SJCRH30 (cell line): ENCODE measurements at places on chromosomes 7 and 10. TPM values are rescaled to one million over a fixed set of nuclear protein-coding genes. Genes with fewer than 3 reads are reported as not detected.

GRCh38 chr10:47164800-47165128, 135.2 kb upstream of the GDF10 start:
- no peaks in the 10 kb centered on the region for H3K36me3 ChIP-seq
- DNase-seq = no peak
- no peaks in the 10 kb centered on the region for H3K4me1 ChIP-seq

Gene SDHAF3
- 41.3 and 46.2 TPM in 2 replicates for total RNA-seq

Gene EBF3
- 13.1 and 13.2 TPM in 2 replicates for total RNA-seq

GRCh38 chr10:122882766-122883165, 3.4 kb upstream of the FAM24B start:
- H3K4me3 ChIP-seq = no peak overlapping the region
- no peaks in the 10 kb centered on the region for H3K27me3 ChIP-seq
- no peak for DNase-seq
- no peaks in the 10 kb centered on the region for H3K36me3 ChIP-seq
- peaks cover 3% of the 10 kb centered on the region; the same call in 1 of the 2 replicates for H3K4me1 ChIP-seq

Gene PNLIPRP2
- not detected in 2 replicates for total RNA-seq

DNA sequence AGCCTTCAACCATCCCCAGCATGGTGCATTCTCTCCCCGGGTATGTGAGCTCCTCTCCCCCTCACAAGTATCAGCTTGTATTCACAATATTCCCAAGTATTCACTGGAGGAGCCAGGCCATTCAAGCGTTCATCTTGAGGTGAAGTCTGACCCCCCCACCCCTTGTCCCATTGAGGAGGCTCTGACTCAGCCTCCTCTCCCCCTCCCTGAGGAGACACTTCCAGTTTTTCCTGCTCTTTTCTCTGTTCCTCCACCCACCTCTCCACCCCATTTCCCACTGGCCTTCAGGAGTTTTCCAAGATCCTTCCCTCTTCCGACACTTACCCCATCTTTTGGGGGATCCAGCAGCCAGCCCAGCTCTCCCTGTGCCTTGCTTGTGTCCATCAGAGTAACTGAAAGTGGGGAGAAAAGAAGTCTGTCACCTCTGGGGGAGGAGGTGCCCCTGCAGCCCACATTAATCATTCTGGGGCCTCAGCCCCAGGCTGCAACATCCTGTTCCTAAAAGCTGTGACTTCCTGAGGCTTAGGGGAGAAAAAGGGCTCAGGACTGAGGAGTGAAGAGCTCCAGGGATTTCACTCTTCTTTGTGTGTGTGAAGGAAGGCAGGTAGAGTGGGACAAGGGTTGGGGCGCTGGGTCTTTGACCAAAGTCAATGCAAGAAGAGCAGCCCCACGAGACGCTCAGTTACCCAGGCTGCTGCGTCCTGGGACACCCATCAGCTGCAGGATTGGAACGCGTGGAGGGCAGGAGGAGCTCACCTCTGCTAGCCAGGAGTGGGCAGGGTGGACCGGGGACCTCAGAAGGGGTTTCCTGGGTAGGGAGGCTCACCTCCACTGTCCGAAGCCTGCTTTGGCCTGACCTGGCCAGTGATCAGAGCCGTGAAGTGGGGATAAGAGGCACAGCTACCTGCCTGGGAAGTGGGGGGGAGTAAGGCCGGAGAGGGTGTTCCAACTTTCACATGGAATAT, 1.1 kb downstream of the EPHA1 start:
- H3K4me1 ChIP-seq = peaks cover 4% of the 10 kb centered on the region
- no peak overlapping the region for H3K4me3 ChIP-seq
- DNase-seq = peak; percentile 25
- H3K36me3 ChIP-seq = no peaks in the 10 kb centered on the region
- H3K27ac ChIP-seq = no peak overlapping the region
- H3K27me3 ChIP-seq = peaks cover 3% of the 10 kb centered on the region

Gene SAP25
- total RNA-seq = 0.30 and 1.2 TPM in 2 replicates

DNA sequence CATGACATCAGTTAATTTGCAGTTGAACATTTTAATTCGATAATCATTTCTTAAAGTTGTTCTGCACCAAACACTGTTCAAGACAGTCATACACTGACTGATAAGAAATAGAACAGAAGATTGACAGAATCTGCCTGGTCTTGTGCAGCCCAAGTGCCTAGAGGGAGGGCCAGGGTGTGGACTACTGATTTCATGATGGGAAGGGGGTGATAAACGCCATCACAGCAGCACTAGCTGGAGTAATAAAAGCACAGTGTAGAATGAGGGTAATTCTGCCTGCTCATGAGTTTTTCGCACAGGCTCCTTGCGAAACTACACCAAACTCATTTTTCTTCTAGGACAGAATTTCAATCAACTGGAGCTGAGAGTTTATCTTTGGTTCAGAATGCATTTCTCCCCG, 270.1 kb downstream of the ARL4A start:
- H3K36me3 ChIP-seq = no peaks in the 10 kb centered on the region
- H3K27ac ChIP-seq = no peak overlapping the region
- no peaks in the 10 kb centered on the region for H3K27me3 ChIP-seq
- H3K4me3 ChIP-seq = no peak overlapping the region

Gene IL6
- 0.41 TPM in 1 of 2 replicates, not detected in the other for total RNA-seq

Gene PPP1R3C
- total RNA-seq = 5.7 and 5.9 TPM in 2 replicates

Gene OR6V1
- not detected in 2 replicates for total RNA-seq

DNA sequence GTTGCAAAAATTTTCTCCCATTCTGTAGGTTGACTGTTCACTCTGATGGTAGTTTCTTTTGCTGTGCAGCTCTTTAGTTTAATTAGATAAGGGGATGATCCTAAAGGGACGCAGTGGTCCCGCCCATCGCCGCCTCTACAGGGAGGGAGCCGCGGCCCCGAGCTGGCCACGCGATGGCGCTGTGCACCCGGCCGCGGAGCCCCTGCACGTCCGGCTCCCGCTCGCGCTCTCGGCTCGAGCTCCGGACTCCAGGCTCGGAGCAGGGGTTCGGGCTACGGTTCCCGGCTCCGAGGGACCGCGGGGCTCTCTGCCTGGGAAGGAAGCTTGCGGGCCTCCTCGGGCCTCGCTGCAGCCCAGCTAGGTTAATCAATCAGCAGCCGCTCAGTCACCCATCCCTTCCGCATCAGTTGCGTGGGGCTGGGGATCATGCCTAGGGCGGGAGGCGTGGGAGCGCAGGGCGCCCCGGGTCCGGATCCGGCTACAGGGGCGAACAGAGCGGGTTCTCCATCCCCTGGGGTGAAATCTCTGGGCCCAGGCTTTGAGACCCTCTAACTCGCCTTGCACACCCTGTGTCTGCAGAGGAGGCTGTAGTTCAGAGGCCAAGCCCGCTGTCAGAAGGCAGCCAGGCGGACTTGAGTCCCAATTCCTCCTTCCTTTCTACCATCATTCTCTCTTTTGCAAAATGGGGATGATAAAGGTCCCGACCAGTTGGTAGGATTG, 97.9 kb downstream of the WDR11 start:
- H3K27ac ChIP-seq = no peak overlapping the region
- H3K4me1 ChIP-seq = peaks cover 5% of the 10 kb centered on the region; the same call in 1 of the 2 replicates
- H3K27me3 ChIP-seq = no peaks in the 10 kb centered on the region
- DNase-seq = no peak
- no peaks in the 10 kb centered on the region for H3K36me3 ChIP-seq
- H3K4me3 ChIP-seq = no peak overlapping the region

Gene CPSF4
- 58.9 and 76.8 TPM in 2 replicates for total RNA-seq

Gene GIMAP8
- total RNA-seq = not detected in 2 replicates

GRCh38 chr7:132536654-132537395, 39.4 kb downstream of the PLXNA4 start:
- DNase-seq = no peak
- no peaks in the 10 kb centered on the region for H3K36me3 ChIP-seq
- H3K4me1 ChIP-seq = no peaks in the 10 kb centered on the region
- no peak overlapping the region for H3K4me3 ChIP-seq

GRCh38 chr7:18352339-18353255, 143.0 kb upstream of the HDAC9 start:
- H3K4me3 ChIP-seq = no peak overlapping the region
- no peaks in the 10 kb centered on the region for H3K36me3 ChIP-seq
- H3K27me3 ChIP-seq = no peaks in the 10 kb centered on the region

DNA sequence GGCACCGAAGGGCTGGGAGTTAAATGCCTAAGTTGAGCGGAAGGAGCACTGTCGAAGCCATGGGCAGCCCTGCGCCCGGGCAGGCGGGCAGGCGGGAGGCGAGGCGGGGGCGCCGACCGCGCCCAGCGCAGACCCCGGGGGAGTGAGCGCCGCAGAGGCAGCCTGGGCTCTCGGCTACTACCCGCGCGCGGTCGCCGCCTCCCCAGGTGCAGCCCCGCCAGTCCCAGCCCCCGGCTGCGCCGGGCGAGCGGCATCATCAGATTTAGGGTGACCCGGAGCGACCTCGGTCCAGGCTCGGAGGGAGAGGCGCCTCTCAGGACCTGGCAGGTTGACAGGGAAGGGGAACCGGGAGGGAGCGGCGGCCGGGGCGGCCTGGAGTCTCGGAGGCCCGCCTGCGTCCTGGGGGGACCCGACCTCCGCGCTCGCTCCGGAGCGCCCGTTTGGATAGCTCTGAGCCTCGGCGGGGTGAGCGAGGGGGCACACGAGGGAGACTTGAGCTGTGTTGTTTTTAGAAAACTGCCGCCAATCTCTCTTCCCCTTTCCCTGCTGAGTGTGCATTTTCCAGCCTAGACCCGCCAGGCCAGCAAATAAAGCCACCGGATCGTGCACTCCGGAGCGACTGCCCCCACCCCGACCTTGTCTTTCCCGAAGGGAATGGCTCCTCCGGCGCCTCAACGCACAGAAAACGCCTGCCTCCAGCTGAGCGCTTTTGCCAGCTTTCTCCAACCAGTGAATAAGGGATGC, 2.3 kb upstream of the NRP1 start:
- H3K27ac ChIP-seq = no peak overlapping the region
- peaks cover 5% of the 10 kb centered on the region; the same call in 1 of the 2 replicates for H3K4me1 ChIP-seq
- no peaks in the 10 kb centered on the region for H3K27me3 ChIP-seq
- no peaks in the 10 kb centered on the region for H3K36me3 ChIP-seq

Gene PLEKHS1
- 6.1 and 7.3 TPM in 2 replicates for total RNA-seq

Gene ZNF775
- total RNA-seq = 8.1 and 9.5 TPM in 2 replicates

Gene CDC14C
- total RNA-seq = 0.15 TPM in 1 of 2 replicates, not detected in the other

GRCh38 chr7:85185424-85186082, 1.3 kb downstream of the SEMA3D start:
- peak; percentile 87 for DNase-seq
- no peaks in the 10 kb centered on the region for H3K36me3 ChIP-seq
- peak overlapping the region; percentile 55 for H3K27ac ChIP-seq
- no peaks in the 10 kb centered on the region for H3K27me3 ChIP-seq

- H3K27me3 ChIP-seq = no peaks in the 10 kb centered on the region
- no peak for DNase-seq
- no peak overlapping the region for H3K4me3 ChIP-seq
- peaks cover 18% of the 10 kb centered on the region for H3K4me1 ChIP-seq
- no peaks in the 10 kb centered on the region for H3K36me3 ChIP-seq
- H3K27ac ChIP-seq = no peak overlapping the region
Observed at GRCh38 chr10:71618176-71618575, 101.4 kb downstream of the C10orf105 start.

GRCh38 chr7:8357536-8357935, 75.9 kb upstream of the NXPH1 start:
- H3K4me1 ChIP-seq = no peaks in the 10 kb centered on the region
- H3K4me3 ChIP-seq = no peak overlapping the region
- DNase-seq = peak; percentile 11

GRCh38 chr10:119740096-119740495, 14.2 kb downstream of the INPP5F start:
- H3K27me3 ChIP-seq = no peaks in the 10 kb centered on the region
- no peak for DNase-seq
- H3K36me3 ChIP-seq = no peaks in the 10 kb centered on the region
- no peak overlapping the region for H3K4me3 ChIP-seq
- H3K4me1 ChIP-seq = peaks cover 25% of the 10 kb centered on the region
- H3K27ac ChIP-seq = no peak overlapping the region

- H3K4me3 ChIP-seq = no peak overlapping the region
- no peaks in the 10 kb centered on the region for H3K4me1 ChIP-seq
- no peaks in the 10 kb centered on the region for H3K36me3 ChIP-seq
Observed at GRCh38 chr7:96414931-96415292, 93.0 kb upstream of the SLC25A13 start.

Gene NKX1-2
- total RNA-seq = 0.24 and 0.56 TPM in 2 replicates

- DNase-seq = peak; percentile 7
- no peak overlapping the region for H3K27ac ChIP-seq
- H3K36me3 ChIP-seq = no peaks in the 10 kb centered on the region
- peaks cover 19% of the 10 kb centered on the region for H3K4me1 ChIP-seq
Observed at GRCh38 chr10:62379394-62379793, 5.2 kb downstream of the ZNF365 start.

- H3K27me3 ChIP-seq = no peaks in the 10 kb centered on the region
- H3K4me1 ChIP-seq = peaks cover 3% of the 10 kb centered on the region; the same call in 1 of the 2 replicates
- no peaks in the 10 kb centered on the region for H3K36me3 ChIP-seq
Observed at GRCh38 chr7:37495574-37496184, 47.0 kb upstream of the ELMO1 start.

GRCh38 chr10:95504246-95504691, 56.9 kb downstream of the SORBS1 start:
- H3K27ac ChIP-seq = no peak overlapping the region
- no peak for DNase-seq
- no peaks in the 10 kb centered on the region for H3K4me1 ChIP-seq

Gene IGF2BP3
- 105 and 120 TPM in 2 replicates for total RNA-seq

DNA sequence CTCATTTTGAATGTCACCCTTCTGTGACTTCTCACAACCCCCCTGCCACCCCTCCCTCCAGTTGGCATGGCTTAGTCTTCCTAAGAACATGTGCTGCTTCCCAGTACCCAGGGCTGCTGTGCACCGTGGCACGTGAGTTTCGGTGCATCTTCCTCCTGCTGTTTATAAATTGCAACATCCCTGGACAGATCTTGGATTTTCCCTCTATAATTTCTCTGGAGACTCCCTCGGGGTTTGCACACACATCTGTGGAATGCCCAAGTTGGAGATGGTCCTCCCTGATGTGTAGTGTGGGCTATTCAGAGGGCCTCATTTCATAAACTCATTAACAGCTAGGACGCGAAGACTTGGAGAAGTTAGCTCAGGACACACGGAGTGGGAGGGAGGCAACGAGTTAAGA, 52.9 kb downstream of the IKZF1 start:
- no peaks in the 10 kb centered on the region for H3K36me3 ChIP-seq
- H3K4me3 ChIP-seq = no peak overlapping the region
- H3K4me1 ChIP-seq = no peaks in the 10 kb centered on the region

GRCh38 chr7:37356911-37357636, 91.6 kb downstream of the ELMO1 start:
- H3K36me3 ChIP-seq = no peaks in the 10 kb centered on the region
- peaks cover 48% of the 10 kb centered on the region for H3K4me1 ChIP-seq
- H3K27me3 ChIP-seq = no peaks in the 10 kb centered on the region
- DNase-seq = no peak

GRCh38 chr7:45230611-45231165, 73.1 kb downstream of the RAMP3 start:
- H3K27me3 ChIP-seq = peaks cover 38% of the 10 kb centered on the region
- H3K4me1 ChIP-seq = no peaks in the 10 kb centered on the region
- no peak overlapping the region for H3K27ac ChIP-seq
- H3K36me3 ChIP-seq = no peaks in the 10 kb centered on the region

DNA sequence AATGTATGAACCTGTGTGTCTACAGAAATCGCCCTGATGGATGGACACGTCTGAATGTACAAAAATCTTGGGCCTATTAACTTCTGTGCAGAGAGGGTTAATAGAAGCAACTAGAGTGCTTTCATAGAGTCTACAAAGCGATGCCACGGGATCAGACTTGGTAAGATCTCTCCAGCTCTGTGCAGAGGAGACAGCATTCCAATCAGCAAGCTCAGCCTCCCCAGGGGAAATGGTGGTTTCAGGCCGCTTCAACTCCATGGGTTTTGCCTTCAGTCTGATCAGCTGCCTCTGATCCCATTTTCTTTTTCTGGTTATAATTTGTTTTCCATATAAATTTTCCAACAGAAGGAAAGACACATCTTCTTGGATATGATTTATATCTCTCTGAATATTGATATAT, 35.1 kb upstream of the COBL start:
- H3K27me3 ChIP-seq = no peaks in the 10 kb centered on the region
- H3K27ac ChIP-seq = no peak overlapping the region
- no peak overlapping the region for H3K4me3 ChIP-seq

Gene STEAP1
- 0.55 TPM in 1 of 2 replicates, not detected in the other for total RNA-seq
